Activated CD8-positive, alpha-beta memory T cell treated with anti-CD3 and anti-CD28 coated beads for 4 hours (primary cell): ENCODE measurements at places on chromosomes 16 and 17.
A peak's percentile ranks its signal among the peaks of the same experiment; 100 is the strongest.

GRCh38 chr17:35368081-35368830 lies 5.2 kb downstream of the SLFN11 start:
- DNase-seq: no peak

- no peak for DNase-seq
Measured at GRCh38 chr17:1920948-1921351, 91.1 kb downstream of the RPA1 start.

DNA sequence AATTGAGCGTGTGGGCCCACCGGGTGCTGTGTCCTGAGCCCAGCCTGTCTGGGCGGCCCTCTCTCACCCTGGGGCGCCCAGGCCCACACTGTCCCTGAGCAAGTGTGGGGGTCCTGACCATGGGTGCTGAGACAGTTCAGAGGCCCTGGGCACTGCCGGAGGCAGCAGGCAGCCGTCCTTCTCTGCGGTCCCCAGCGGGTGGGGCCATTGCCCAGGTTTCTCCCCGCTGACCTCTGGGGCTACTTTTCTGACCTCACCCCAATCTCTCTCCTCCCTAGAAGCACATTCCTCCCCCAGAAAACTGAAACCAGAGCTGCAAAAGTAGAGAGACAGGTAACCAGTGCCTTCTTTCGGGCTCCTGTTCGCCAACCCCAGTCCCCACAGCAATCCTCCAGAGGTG lies 36.0 kb upstream of the PVALEF start:
- no peak for DNase-seq

DNA sequence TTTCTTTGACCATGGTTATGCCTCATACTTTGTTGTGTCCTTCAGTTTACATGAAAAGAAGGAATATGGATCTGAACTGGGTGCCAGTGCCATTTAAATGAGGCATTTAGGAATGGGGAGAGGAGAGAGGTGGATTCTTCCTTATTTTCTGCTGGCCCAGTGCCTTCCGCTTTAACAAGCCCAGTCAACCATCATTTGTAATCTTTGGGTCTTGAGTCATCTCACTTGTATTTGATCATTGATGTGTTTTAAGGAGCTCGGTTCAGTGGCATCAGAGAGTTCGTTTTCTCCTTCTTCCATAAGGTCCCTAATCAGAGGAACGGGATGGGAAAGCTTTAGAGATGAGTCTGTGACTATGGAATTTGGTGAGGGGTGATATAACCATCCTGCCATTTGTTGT lies 334.9 kb downstream of the WWOX start:
- DNase-seq: no peak

- no peak for DNase-seq
Measured at GRCh38 chr16:20760346-20760745, 3.5 kb upstream of the ACSM3 start.

GRCh38 chr16:81942007-81942601 lies 69.2 kb downstream of the SDR42E1 start:
- no peak for DNase-seq

DNA sequence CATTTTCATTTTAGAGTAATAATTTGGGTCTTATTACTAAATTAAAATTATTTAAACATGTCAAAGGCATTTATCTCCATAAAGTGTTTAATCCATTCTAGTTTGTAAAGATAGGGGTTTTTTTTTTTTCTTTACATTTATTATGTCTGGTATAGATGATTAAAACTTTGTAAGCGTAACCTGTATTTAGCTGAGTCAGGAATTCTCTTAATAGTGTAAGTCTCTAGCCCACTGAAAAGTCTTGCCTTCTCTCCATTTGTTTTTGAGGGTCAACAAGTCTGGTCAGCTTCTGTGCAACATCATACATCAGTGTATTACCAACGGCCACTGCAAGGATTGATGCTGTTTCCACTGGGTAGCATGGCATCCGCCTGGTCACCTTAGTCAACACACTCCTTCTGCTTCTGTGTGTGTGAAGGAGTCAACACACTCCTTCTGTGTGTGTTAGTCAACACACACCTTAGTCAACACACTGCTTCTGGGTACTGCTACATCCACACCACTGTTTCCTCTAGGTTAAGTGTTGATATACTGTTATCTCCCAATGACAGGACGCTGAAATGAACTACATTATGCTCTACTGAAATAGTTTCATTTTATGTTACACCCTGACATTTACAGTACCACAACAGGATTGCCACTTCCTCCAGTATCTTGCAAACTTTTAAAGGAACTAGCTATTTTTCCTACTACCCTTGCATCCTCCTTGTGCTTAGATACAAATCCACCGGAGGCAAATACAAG lies 37.3 kb upstream of the VWA3A start:
- no peak for DNase-seq

- no peak for DNase-seq
Measured at GRCh38 chr17:41301916-41302901, at the start of gene KRTAP29-1. KRTAP29-1 (minus strand) TSS chr17:41302851; CDS start chr17:41302851, 0 bp downstream.

DNA sequence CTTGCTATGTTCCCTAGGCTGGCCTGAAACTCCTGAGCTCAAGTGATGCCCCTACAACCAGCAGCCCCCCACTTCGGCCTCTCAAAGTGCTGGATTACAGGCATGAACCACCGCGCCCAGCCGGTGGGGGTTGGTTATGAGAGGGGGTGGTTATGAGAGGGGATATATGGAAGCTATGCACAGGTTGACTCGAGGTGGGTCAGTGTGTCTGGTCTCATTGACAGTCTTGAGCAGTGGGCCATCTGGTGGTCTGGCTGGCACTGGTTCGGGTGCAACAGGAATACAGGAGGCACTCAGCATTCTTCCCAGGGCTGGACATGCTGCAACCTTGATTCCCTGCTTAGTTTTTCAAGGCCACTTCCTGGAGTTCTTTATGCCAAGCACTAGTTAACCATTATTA lies 5.6 kb upstream of the STX1B start:
- no peak for DNase-seq

DNA sequence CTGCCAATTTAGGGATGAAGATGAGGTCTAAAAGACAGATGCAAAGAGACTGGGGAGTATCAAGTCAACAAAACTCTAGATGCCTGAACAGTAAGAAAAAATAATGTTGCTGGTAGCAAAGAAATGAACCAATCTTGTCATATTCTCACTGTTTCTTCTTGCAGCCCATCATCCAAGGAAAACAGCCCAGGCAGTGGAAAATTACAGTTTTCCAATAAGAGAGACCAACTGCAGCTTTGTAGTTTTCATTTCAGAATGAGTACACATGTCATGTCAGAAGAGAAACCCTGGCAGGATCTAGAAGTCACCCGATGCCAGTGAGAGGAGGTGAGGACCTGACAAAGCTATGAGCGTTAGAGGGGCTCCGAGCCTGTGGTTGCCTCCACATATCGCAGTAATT lies 500.4 kb upstream of the PSMD7 start:
- no peak for DNase-seq

GRCh38 chr17:77613218-77613617 lies 345.3 kb upstream of the TNRC6C start:
- DNase-seq: no peak

DNA sequence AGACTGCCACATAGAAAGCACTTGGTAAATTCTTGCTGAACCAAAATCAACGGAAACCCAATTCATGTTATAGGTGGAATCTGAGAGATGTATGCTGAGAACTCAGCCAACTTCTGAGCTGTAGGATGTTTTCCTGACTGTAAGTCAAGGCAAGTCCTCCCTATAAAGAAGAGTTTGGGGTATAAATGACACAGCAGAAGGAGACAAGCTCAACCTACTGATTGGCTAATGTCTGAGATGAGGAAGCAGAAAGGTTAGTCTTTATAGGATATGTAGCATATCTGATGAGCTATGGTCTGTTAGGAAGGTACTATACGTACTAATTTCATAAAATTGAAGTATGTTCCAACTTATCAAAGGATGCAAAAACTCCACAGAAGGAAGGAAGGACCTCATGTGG lies 99.5 kb downstream of the XYLT1 start:
- no peak for DNase-seq

- DNase-seq: no peak
Measured at GRCh38 chr17:70344386-70345060, 175.2 kb downstream of the KCNJ2 start.

DNA sequence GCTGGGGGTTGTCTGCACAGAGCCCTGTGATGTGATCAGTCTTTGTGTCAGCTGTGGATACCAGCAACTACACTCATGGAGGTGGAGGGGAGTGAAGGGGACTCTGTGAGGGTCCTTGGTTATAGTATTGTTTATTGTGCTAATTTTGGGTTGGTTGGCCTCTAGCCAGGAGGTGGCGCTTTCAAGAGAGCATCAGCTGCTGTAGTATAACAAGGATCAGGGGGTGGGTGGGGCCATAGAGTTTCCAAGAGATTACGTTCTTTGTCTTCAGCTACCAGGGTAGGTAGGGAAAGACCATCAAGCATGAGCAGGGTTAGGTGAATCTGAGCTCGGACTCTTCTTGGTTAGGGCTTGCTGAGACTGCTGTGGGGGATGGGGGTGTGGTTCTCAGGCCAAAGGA lies 97.1 kb upstream of the HS3ST3A1 start:
- no peak for DNase-seq

GRCh38 chr17:929586-929985 lies 50.0 kb downstream of the NXN start:
- no peak for DNase-seq

- DNase-seq: no peak
Measured at GRCh38 chr16:5756969-5757368, 659.4 kb upstream of the EEF2KMT start.

DNA sequence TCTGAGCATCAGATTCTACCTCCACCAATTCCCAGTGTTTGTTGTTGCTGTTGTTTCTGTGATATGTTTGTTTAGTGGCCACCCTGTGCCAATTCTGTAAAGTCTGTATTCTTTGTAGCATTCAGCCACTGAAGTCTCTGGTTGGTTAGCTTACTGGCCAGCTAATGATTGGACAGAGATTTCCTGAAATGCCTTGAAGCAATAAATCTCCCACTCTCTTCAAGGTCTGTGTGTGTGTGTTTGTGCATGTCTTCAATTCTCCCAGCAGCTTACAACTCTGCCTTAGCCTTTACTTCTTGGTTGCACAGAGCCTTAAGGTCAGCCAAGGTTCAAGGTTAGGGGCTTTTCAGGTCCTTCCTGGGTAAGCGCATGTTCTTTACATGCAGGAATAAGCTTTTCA lies 38.2 kb downstream of the PRPSAP2 start:
- DNase-seq: no peak

- no peak for DNase-seq
Measured at GRCh38 chr17:74307984-74308773, 17.8 kb upstream of the KIF19 start.

GRCh38 chr16:23959072-23959751 lies 123.4 kb downstream of the PRKCB start:
- DNase-seq: no peak

- DNase-seq: no peak
Measured at GRCh38 chr17:55466671-55467070, 44.6 kb downstream of the SMIM36 start.

- no peak for DNase-seq
Measured at GRCh38 chr17:64777415-64778239, 115.5 kb upstream of the SMURF2 start.

- no peak for DNase-seq
Measured at GRCh38 chr17:49629447-49629846, 48.5 kb downstream of the SPOP start.

- DNase-seq: no peak
Measured at GRCh38 chr17:74871356-74872076, 1.3 kb downstream of the FDXR start.

DNA sequence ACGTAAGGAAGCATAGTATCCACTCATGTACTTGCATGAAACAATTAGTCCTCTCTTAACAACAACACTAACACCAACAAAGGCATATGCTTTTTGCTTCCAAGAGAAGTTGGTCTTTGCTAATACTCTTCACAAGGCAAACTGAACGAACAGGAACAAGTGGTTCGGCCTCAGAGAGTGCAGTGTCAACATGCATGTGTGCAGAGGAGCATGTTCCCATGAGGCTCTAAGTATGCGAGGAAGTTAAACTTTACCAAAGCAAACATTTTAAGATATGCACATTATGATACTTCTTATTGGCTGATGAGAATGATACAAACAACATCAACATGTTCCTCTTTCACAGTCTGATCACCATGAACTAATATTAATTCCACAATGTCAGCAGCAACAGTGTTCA lies 285.3 kb upstream of the IRX5 start:
- no peak for DNase-seq

DNA sequence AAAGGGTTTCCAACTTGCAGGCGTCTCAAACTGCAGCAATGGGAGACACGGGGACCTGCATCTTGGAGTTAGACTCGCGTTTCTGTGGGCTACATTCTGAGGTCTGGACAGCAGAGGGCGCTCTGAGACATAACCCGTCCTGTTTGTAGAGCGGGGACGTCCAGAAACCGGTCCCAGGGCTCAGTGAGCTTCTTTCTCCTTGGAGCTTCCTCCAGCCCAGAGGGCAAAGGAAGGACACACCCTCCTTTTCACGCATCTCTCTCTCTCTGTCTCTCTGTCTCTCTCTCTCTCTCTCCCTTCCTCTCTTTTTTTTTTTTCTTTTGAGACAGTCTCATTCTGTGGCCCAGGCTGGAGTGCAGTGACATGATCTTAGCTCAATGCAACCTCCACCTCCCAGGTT lies 19.8 kb downstream of the COX4I1 start:
- DNase-seq: peak; percentile 67

- no peak for DNase-seq
Measured at GRCh38 chr16:71555230-71555891, 21.5 kb downstream of the TAT start.

GRCh38 chr16:89670496-89671431 lies 13.1 kb downstream of the SPATA33 start:
- no peak for DNase-seq

GRCh38 chr17:35010093-35010492 lies 29.8 kb downstream of the LIG3 start:
- no peak for DNase-seq

DNA sequence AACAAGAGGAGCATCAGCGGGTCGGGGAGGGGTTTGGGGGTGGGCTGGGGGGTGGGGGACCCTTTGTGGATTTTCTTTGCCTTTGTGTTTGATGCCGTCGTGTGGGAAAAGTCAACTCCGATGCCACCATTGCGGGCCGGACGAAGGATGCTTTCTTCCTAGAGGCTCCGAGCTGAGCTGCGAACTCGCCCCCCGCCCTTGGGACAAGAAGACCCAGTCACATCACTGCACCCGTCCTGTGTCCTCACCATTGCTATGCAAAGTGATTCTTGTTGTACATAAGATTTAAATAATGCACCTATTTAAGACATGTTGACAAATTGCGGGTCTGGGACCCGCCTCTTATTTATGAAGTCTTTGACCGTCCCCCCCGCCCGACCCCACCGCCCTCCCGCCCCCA lies 69.0 kb upstream of the PLCG2 start:
- no peak for DNase-seq

DNA sequence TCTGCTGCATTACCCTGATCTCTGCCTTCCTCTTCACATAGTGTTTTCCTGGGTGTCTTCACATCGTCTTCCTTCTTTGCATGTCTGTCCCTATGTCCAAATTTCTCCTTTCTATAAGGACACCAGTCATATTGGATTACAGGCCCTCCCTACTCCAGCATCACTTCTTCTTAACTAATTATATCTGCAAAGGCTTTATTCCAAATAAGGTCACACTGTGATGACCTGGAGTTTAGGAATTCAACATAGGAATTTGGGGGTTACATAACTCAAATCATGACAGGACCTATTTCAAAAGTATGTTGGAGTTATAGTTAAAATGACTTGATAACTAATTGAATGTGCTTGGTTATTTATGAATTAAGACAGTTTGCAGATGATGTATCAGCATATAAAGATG lies 490.5 kb upstream of the ERCC4 start:
- no peak for DNase-seq

GRCh38 chr16:23482778-23483177 lies 27.5 kb downstream of the GGA2 start:
- DNase-seq: peak; percentile 17

- DNase-seq: no peak
Measured at GRCh38 chr17:81197831-81198490, 24.8 kb downstream of the CEP131 start.

GRCh38 chr16:86802013-86802412 lies 223.7 kb downstream of the FOXL1 start:
- no peak for DNase-seq
